ENCODE measurements at places on chromosomes 11 and 22.

GRCh38 chr11:64786308-64786707 is 8.0 kb upstream of the SF1 start:
- DNase-seq, result no peak

DNA sequence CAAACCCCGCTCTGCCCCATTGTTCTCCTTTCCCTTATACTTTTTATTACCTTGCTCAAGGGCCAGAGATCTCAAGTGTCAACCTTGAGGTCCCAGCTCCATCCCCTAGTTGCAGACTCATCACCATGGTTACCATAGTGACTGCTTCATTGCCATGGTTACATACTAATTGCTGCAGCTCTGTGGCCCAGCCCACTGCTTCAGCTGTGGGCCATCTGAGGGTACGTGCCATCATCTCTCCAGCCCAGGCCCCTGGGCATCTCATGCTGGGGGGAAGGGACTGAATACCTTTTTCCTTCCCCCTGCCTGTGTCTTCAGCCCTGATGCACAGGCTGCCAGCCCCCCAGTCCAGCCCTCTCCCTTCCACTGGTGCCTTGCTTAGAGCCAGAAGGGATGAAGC is 22.2 kb downstream of the TREH start:
- DNase-seq, result no peak

DNA sequence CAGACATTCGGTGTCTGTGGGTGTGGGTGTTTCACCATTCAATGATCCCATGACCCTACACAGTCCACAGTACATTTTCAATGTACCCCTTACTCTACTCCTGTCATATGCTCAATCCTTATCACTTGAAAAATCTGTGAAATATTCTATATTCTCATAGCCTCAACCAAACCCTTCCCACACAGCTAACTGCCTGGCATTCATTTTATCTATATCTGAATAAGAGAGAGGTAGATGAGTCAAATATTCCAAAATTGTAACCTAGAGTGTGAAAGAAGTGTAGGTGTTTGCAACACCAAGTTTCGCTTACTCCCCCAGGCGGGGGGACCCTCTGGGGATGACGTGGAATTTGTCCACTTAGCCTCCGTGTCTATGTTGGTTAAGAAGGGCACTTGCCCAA is 354.8 kb downstream of the ETS1 start:
- DNase-seq, result no peak

- no peak for DNase-seq
Observed at GRCh38 chr22:20868025-20868962, 9.5 kb downstream of the SNAP29 start.

DNA sequence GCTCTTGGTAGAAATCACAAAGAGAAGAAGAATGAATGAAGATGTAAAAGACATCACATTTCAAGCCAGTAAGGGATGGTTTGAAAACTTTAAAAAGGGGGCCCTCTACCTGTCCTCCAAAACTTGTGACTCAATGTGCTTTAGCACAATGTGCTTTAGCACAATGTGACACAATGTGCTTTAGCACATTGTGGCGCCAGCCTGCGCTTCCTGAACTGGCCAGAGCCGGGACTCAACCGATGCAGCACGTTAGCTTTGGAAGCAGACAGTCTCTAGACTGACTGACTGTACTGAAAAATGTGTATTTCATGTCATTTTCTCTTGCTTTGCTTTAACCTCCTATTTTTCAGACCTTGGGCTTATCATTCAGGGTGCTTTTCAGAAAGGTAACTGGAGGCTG is 63.5 kb downstream of the FAM83F start:
- no peak for DNase-seq

DNA sequence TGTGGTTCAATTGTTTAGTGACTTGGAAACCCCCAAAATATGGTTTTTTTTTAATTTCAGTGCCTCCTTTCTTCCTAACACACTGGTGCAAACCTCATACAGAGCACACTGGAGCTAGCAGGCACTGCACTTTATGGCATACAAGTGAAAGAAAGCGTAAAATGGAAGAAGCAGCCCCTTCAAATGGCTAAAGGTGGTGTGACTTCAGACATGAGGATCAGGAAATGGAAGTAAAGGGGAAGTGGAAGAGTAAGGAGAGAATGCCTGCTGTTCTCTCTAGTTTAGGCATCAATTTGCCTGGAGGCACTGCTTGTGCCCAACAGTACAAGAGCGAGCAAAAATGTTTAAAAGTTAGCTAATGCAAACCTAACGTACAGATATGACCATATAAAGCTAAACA is 5.7 kb downstream of the RSF1 start:
- DNase-seq, result no peak

GRCh38 chr11:81072273-81072672 is 1631.4 kb upstream of the TENM4 start:
- DNase-seq, result no peak

DNA sequence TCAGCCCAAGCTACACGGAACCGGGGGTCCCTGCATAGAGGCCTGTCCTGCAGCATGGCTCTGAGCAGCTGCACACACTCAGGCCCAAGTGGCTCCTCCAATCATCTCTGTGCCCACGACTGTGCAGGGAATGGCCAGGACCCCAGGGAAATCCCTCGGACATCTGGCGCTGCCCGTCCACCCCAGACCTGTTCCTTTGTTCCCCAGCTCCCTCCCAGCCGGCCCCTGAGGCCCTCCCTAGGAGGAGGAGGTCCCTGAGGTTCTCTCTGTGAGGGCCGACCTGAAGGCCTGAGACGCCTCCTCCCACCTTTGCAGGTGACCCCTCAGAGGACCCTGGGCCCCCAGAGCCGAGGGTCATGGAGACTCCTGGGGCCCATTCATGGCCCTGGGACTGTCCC is 1.1 kb downstream of the MLC1 start:
- DNase-seq, result no peak

GRCh38 chr11:79600711-79601110 is 159.9 kb upstream of the TENM4 start:
- no peak for DNase-seq

DNA sequence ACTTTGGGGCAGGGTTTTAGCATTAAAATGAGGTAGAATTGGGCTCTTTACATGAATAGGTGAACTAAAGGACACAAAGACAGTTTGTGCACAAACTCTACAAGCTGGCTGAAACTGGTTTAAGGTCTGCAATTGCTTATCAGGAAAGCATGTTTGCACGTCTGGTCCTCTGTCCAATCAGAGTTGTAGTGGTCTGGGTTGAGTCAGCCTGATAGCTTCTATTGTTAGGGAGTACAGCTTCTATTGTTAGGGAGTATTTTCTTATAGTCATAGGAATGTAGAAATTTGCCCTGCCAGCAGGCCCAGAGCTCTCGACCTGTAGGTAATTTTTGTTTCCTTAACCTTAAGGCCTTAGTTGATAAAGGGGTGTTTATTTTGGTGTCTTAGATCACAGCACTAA is 1422.4 kb downstream of the LRRC4C start:
- no peak for DNase-seq

DNA sequence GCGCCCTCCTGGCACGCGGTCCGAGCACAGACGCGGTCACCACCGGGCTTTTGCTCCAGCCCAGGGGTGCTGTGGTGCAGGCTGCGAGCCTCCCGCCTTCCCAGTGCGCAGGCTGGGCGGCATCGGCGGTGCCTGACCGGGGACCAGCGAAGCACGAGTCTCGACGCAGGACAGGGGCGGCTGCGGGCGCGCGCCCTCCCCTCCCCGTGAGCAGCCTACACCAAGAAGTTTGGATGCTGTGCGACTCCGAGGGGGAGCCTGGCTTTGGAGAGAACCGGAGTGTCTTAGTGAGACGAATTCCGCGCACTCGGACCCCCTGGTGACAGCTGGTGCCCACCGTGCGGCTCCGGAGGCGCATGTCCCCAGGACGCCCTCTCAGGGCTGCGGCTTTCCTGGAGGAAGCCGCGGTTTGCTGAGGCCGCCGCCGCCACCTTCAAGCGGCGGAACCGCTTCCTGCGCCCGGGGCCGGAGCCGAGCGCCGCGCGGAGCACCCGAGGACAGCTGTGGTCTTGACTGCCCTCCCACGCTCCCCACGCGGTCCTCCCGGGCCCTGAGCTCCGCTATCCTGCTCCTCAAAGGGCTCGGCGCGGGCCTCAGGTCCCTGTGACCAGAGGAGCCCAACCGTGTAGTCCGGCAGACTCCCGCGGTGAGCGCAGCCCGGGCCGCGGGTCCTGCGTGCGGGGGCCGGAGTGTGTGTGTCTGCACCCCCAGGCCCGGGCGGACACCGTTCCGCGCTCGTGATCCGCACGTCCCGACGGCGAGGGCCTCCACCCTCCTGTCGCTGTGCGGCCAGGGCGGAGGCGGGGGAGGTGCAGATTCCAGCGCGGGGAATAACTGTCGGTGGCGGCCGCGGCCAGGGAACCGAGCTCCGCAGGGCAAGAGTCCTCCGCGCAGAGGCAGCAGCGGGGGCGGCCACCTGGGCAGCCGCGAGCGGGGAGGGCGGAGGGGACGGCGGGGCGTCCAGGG is 1.7 kb downstream of the FGF3 start:
- no peak for DNase-seq

DNA sequence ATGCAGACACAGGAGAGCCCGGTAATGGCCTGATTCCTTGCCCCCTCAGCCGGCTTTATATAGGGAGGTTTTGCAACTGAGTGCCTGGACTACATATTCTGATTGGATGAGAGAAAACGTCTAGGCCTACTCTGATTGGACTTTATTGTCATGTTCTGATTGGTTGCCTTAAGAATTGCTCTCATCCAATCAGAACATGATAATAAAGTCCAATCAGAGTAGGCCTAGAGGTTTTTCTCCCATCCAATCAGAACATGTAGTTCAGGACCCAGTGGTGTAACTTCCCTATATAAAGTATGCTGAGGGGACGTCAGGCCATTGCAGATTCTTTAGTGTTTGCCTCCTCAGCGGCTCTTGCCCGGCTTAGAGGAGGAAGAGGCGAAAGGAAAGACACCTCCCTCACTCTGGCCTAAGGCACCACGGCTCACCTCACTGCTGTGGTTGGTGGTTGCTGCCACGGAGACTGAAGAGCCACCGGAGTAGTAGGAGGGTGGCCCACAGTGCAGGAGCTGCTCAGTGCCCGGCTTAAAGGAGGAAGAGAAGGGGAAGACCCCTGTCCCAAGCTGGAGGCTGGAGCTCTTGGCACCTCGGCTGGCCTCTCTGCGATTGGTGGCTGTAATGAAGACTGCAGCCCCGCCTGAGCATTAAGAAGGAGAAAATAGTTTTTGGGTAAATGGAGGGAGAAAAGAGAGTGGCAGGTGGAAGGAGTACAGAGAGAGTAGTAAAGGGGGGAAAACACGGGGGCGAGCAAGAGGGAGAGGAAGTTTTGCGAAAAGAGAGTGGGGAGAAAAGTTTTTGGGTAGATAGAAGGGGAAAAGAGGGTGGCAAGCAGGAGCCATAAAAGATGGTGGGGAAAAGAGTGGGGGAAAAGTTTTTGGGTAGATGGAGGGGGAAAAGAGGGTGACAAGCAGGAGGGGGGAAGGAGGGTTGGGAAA is 116.7 kb upstream of the SERPIND1 start:
- no peak for DNase-seq

DNA sequence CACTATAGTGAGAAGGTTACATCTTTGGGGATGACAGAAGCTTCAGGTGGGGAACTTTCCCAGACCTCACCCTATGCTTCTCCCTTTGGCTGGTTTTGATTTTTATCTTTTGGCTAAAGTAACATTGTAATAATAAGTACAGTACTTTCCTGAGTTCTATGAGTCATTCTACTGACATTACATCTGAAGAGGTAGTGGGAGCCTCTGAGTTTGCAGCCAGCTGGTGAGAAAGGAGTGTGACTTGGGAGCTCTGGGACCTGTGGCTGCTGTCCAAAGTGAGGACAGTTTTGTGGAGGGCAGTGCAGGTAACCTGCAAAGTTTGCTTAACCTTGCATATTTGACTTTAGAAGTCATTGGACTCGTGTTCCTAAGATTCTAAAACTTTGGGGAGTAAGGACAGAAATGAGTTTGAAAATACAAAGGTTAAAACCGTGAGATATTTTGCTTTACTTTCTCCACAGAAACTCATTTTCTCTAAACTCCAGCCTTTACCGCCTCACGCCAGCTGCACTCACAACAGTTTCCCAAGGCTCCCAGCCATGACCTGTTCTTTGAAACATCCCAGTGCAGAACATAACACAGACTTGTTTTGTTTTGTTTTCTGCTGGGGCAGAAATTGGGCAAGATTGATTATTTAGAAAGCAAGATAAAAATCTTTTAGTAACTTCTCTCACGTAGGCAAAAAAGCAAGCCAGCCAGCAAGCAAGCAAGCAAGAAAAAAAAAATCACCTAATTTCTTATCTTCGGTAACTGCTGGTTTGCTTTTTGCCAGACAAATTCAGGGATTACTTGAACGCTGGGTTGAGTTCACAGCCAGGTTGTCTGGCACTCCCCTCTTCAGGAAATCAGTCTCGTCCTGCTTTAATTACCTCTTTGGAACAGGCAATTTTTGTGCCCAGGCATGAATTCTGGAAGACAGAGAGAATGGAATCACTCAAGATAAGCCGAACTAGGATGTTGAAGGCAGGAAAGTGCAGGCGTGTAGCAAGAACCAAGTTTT is 478.3 kb upstream of the ISX start:
- DNase-seq, result no peak

- no peak for DNase-seq
Observed at GRCh38 chr11:116697011-116697410, 75.8 kb downstream of the BUD13 start.

- DNase-seq, result no peak
Observed at GRCh38 chr11:76672431-76673175, 2.1 kb upstream of the LRRC32 start.

GRCh38 chr11:66951135-66951534 is 7.0 kb downstream of the PC start:
- DNase-seq, result no peak

GRCh38 chr22:28034760-28035401 is 115.8 kb upstream of the PITPNB start:
- peak; percentile 70 for DNase-seq

DNA sequence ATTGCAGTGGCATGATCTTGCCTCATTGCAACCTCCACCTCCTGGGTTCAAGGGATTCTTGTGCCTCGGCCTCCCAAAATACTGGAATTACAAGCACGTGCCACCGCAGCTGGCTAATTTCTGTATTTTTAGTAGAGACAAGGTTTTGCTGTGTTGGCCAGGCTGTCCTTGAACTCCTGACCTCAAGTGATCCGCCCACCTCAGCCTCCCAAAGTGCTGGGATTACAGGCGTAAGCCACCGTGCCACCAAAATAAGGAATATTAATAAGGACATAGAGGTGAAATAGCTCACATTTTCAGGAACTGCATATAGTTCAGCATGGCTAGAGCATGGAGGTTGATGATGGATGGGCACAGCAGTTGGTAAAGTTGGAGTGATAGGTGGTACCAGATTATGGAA is 21.4 kb downstream of the ARHGEF12 start:
- DNase-seq, result no peak

- DNase-seq, result no peak
Observed at GRCh38 chr11:88435415-88435814, 97.9 kb upstream of the CTSC start.

DNA sequence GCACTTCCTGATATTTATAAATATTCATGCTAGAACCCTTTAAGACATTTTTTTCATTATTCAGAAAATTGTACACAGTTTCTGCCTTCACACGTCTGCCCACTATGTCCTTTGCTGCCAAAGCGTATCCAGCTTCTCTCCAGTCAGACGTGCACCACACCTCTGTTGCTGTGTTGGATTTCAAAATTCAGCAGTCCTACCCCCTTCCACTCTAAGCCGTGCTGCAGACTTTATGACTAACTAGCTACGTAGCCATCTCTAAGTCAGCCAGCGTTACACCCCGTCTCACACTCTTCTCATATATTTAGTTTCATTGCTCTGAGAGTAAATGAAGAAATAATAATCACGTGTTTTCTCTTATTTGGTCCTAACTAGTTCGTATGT is 28.2 kb upstream of the OPCML start:
- no peak for DNase-seq

Measured in anterior cingulate cortex (tissue), 58 donors.